ENCODE measurements at places on chromosomes 3 and 15.

DNA sequence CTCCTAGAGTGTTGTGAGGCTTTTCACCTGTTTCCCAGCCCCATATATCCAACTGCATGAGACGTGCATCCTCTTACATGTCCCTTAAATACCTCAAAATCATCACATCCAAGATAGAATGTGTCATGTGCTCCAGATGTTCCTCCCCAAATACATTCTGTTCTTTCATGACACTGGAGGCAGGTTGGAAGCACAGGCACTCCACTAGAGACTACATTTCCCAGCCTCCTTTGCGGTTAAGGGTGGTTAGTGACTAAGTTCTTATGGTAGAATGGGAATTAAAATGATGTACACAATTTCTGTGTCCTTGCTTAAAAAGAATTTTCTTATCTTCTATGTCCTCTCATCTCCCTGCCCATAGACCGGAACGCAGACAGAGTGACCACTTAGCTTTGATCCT lies 34.3 kb downstream of the TMEM40 start:
- DNase-seq = no peak

GRCh38 chr3:177830411-177830849 lies 633.1 kb upstream of the TBL1XR1 start:
- no peak for DNase-seq

- DNase-seq = no peak
These were observed 817.6 kb upstream of the NR2F2 start for GRCh38 chr15:95512906-95513305.

DNA sequence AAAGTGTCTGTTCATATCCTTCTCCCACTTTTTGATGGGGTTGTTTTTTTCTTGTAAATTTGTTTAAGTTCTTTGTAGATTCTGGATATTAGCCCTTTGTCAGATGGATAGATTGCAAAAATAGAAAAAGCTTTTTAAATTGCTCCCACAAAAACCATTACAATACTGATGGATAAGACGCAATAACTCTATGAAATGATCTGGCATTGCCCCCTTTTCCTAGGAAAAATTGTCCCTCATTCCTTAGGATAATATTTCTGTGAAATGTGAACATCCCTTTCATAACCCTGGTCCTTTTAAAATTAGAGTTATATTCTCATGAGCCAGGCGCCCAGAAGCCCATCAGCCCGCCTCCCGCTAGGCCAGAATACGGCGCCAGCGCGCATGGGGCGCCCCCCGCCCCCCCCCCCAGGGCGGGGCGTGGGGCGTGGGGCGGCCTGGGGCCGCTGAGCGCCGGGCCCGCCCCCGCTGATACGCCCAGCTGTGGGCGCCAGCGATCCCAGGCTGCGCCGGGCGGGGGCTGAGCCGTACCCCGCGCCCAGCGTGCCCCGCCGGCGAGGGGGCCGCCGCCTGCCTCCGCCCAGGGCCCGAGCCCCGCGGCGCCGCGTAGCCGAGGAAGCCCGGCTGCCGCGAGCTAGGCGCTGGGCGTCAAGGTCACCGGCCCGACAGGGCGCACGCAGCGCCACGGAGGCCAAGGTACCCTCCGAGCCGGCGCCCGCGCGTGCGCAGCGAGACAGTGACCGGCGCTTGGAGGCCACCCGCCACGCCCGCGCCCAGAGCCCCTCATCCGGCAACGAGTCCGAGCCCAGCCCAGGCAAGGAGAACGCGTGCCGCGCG lies 11.1 kb upstream of the ROPN1B start:
- DNase-seq = no peak

DNA sequence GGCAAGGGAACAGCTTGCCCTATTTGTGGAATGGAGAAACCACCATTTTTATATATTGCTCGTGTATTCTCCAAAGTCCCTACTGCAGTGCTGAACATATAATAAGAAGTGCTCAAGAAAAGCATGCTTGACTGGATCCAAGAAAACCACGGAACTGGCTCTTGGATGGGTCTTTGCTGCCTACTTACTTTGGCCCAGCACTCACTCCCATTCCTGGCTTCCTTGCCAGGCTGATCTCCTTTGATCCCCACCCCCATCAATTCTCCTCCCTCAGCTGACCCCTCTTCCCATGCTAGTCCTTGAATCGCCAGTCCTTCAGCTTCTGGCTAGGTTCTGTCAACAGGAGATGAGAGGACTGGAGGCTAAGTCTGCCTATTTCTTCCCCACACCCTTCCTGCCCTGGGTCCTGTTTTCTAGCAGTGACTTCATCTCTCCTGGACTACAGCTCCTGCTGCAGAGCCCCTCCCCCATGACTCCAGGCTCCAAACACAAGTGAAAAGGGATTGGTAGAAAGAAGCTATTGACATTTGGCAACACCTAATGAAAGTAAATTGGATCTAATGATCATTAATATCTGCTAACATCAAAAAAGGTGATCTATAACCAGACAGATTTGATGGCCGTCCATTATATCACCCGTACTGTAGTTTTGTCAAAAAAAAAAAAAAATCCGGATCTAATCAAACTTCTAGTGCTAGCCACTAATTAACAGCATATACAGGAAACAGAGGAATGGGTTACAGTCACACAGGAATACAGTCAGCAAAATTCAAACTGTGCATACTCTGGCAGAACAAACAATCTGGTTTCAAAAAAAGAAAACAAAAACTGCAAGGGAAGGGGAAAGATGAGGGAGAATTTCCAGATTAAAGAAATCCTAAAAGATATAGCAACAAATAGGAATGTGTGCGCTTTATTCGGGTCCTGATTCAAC lies 7.8 kb downstream of the FAM240A start:
- no peak for DNase-seq

DNA sequence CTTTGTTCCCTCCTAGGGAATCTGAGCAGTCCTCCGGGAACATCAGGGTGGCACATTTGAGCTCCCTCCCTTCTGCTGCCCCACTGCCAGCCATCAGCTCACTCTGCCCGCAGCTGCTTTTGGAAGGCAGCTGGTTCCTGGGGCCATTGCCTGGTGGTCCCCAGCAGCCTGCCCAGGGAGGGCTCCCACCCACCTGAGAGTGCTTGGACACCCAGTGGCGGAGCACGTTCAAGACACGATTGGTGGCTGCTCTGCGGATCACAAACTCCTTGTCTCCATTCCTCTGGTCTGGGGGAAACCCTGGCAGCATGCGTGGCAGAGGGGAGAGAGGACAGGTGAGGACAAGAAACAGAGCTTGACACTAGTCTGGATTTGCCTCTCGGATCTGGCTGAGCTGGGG lies 53.7 kb upstream of the CTSH start:
- DNase-seq = no peak

GRCh38 chr3:190281308-190282051 lies 40.8 kb downstream of the CLDN1 start:
- DNase-seq = no peak

GRCh38 chr3:101519685-101520365 lies 6.8 kb upstream of the SENP7 start:
- DNase-seq = no peak

- no peak for DNase-seq
These were observed 115.0 kb downstream of the FOXP1 start for GRCh38 chr3:71468311-71469137.

DNA sequence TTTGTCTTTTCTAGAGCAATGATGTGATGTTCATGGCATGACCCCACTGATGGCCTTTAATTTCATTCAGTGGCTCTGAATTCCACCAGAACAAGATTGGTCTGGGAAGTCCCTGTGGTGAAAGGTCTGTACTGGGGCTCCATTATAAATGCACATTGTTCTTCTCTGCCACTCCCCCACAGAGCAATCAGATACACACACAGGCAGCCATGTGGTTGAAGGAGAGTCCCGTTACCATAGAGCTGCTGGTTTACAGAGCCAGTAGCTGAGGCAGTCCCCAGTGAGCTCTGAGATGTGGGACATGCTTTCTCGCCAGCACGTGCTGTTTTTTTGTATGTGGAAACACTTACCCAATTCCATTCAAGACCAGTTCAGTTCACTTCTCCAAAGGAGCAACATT lies 172.7 kb upstream of the TRIM42 start:
- DNase-seq = no peak

- DNase-seq = no peak
These were observed 81.0 kb upstream of the LMCD1 start for GRCh38 chr3:8420612-8421011.

DNA sequence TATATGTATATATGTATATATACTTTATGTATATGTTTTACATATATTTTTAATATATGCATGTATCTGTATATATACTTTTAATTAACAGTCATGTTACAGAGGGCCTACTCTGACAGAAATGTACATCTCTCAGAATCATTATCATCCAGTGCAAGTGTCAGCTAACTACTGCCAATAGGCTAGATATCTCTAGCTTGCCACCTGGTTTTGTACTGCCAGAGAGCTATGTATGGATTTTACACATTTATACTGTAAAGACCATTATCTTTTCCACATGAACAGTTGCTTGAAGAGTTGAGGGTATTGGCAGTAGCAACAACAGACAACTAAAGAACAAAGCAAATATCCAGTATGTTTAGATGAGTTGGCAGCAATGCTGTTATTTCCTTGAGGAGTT lies 99.7 kb upstream of the VGLL3 start:
- DNase-seq = no peak

DNA sequence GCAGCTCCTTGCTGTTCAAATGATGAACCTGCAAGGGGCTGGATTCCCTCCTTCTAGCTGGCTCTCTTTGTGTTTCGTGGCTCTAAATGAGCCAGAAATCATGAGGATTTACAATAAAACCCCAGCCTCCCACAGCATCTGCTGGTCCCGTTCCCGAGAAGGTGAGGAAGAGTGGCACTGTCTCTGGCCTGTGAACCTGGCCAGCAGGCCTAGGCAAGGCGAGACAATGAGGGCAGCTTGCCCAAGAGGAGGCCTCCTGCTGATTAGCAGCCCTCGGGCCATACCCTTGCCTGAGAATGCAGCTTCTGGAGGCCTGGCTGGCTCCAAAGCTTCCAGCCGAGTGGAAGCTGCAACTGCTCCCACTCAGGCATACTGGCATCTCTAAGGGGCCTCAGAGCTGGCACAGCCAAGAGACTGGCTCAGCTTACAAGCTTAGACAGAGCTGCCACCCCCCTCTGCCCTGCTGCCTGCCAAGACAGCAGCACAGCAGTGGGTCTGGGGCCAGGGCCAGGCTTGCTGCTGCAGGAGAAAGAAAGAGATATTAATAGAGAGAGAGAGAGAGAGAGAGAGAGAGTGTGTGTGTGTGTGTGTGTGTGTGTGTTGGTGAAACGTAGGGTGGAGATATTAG lies 76.5 kb downstream of the HMG20A start:
- DNase-seq = no peak

DNA sequence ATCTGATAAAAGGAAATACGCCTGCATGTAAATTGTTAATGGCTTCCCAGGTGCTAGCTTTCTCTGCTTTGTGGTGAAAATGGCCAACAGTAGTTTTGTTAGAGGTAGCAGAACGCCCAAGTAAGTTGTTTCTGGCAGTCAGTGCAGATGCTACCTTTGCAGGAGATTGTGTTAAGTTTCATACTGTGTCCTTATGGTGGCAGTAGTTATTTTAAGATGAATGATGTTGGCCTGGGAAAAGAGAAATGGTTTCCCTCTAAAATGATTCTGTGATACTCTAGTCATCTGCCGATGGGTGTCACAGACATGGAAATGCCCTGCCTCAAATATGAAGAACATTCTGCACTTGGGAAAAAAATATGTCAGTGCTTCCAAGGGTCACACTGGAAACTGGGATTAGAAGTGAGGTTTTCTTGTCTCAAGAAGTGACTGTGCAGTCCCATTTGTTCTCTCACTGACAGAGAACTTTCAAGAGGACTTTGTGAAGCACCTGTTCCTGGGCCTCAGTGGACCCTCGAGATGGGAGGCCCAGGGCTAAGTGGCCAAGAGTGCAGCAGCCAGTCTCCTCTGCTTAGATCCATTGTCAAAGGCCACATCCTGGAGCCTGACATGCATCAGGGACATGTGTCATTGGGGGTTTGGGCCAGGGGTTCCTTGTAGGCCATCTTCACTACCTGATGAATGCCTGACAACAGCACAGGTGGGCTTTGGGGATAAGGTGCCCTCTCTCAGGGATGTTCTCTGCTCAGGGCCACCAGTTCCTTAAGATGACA lies 393.3 kb downstream of the CACNA2D3 start:
- no peak for DNase-seq

DNA sequence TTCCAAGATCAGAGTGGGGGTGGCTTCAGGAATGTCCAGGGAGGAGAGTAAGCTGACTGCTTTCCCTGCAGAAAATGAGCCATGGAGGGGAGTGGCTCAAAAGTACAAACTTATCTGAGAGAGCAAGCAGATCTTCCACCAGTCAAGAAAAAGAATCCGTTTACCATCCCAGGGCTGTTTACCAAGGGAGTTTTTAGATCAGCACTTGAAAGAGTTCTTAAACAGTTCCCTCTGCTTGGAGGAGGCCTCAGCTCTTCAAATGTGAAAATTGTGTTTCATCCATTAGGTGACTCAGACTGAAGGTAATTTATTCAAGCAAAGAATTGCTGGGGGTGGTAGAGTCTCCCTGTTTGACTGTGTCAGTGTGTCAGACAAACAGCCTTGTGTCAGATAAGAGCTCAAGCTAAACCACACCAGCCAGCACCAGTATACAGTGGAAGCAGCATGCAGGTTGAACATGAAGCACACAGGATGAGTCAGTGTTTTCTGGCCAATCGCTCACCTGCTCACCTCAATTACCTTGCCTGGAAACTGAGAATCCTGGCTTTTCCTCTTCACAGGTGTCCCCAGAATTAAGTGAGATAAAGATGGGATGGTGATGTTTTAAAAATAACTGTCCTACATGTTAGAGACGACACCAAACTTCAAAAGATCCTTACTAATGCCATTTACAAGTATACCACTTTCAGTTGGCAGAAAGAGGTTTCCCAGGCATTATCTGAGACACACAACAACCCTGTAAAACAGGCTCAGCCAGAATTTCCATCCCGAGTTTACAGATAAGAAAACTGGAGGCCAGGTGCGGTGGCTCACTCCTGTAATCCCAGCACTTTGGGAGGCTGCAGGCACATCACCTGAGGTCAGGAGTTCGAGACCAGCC lies 21.7 kb downstream of the SH3BP5 start:
- DNase-seq = no peak

- DNase-seq = no peak
These were observed 5.5 kb upstream of the LARP6 start for GRCh38 chr15:70859322-70859908.

GRCh38 chr15:61519296-61519695 lies 290.2 kb upstream of the RORA start:
- no peak for DNase-seq

DNA sequence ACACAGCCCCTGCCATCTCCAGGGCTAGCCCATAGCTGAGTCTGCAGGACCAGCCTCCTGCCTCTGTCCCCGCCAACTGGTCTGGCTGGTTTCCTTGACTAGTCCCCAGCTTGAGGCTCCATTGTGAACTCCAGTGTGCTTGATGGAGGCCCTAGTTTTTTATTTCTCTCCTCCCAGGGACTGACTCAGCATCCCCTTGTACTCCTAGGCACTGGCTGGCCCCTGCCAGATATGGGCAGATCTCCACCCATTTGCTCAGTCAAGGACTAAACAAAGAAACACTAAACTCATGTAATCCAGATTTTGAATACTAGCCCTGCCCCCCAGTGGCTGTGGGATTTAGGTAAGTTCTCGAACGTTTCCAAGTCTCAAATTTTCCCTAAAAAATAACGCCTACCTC lies 415.4 kb upstream of the RORA start:
- no peak for DNase-seq

GRCh38 chr3:68666429-68667136 lies 265.8 kb downstream of the TAFA4 start:
- DNase-seq = no peak
